ENCODE measurements at places on chromosomes 16 and 17.

GRCh38 chr16:56506941-56507340, 12.9 kb downstream of the BBS2 start:
- no peak for DNase-seq

DNA sequence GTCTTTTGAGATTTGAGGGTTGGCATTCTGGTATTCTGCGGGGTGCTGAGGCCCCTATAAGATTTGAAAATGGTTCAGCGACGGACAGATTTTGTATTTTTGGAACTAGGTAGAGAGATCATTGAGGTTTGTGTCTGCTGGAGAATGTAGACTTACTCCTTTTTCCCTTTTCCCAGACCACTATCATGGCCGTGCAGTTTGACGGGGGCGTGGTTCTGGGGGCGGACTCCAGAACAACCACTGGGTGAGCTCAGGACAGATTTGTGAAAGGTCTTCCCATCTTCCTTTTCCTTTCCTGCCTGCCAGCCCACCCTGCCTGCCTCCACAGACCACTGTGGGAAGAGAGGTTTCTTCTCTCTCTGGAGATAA, 572 bp downstream of the PSMB6 start:
- DNase-seq: no peak

GRCh38 chr17:32152130-32152529, 9.8 kb downstream of the RHOT1 start:
- DNase-seq: no peak

DNA sequence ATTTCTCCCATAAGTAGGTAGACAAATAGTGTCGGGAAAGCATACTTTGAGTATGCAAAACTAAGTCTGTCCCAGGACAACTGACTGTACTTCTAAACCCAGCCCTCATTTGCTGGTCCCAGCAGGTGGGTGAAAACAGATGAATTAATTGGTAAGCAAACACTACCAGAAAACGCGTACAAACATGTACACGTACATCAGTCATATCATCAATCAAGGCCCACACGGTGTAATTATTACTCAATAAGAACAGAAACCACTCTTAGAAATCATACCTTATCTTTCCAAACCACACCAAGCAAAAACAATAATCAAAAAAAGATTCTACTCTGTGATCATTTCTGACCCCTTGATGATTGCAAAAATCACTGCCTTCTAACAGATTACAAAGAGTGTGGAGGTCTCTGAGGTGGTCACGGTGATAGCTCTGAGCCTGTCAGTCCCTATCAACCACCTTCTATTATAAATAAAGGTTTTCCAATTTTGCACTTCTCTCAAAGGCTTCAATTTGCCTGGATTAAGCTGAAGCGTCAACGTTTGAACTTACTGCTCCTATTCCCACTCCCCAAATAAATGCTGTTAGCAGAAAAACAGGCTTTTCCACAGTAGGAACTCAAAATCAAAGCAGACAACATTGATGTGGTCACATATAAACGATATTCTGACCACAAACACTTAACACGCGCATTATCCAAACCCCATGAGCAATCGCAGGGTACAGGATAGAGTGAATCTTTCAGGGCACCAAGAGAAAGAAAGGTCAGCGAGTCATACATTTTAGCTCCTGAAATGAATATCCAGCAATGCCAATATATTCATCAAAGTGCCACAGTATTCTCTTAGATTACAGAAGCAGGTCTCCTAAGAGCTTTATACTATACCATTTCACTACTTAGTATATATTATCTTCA, 211.9 kb downstream of the STX8 start:
- DNase-seq: no peak

GRCh38 chr17:79624718-79625478, 14.0 kb upstream of the RBFOX3 start:
- DNase-seq: no peak

DNA sequence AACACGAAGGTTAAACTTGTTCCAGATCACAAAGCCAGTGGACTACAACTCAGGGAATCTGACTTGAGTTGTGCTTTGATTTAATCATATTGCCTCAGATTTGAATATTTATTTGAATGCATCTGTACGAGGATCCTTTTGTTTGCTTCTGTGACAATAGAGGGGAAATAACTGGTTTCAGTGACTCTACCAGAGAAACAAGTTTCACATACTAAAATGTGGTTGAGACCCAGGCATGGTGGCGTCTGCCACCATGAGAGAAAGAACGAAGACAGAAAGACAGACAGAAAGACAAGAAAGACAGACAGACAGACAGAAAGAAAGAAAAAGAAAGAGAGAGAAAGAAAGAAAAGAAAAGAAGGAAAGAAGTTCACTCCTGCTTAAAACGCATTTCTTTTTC, 24.0 kb downstream of the YWHAE start:
- DNase-seq: no peak

DNA sequence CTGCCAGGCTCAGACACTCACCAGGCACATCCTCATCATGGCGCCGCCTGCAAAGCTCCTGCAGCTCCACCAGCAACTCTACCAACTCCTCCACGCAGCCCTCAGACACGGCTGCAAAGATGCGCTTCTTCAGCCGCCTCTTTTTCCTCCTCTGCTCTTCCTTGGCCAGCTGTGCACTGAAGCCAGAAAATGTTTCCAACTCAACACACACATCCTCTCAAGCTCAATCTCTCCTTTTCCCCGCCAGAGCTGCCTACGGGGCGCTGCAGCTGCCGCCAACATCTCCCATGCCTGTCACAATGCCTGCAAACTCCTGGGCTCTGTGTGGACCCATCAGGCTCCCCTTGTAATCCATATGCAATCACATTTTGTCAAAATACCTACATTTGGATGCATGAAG, 14.2 kb downstream of the TRPV3 start:
- no peak for DNase-seq

GRCh38 chr16:79814124-79814523, 213.6 kb upstream of the MAF start:
- DNase-seq: no peak

DNA sequence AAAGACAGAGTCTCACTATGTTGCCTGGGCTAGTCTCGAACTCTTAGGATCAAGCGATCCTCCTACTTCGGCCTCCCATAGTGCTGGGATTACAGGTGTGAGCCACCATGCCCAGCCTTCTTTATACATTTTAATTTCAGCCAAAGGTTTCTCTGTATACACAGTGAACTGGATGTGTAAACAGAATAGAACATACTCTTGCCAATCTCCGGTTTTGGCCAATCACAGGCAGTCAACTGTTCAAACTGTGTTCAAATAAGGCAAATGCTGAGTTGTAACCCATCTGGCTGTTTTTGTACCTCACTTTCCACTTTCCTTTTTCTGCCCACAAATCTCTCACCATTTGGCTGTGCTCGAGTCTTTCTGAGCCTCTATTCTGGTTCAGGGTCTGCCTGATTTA, 108.2 kb downstream of the CPPED1 start:
- DNase-seq: no peak

GRCh38 chr17:13513039-13513405, 88.7 kb downstream of the HS3ST3A1 start:
- DNase-seq: no peak

- no peak for DNase-seq
These were observed 82.8 kb upstream of the GNG13 start for GRCh38 chr16:883340-883739.

- no peak for DNase-seq
These were observed 621.8 kb upstream of the ZFHX3 start for GRCh38 chr16:73669535-73670274.
